SK-N-SH (cell line): ENCODE measurements at places on chromosomes 13 and 19.

DNA sequence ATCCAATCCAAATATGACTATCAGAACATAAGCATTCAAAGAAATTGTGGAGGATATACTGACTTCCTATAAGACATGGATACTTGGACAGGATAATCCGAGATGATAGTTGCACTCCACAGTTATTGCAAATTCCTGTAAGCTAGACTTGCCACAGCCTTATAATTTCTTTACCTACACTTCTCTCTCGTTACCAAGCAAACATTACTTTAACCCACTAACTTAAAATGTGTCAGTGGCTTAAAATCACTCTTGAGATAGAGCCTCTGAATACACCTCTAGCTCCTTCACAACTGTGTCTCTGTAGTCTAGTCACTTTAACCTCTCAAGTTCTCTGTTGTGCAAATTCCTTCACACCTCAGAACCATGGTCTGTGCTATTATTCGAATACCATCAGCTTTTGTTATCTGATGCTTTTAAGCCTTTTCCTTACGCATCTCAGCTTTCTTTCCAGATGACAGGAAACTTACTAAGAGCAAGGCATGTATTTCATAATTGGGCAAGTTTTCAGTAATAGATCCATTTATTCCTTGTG lies 474.9 kb upstream of the MIR17HG start:
- no peak for DNase-seq

DNA sequence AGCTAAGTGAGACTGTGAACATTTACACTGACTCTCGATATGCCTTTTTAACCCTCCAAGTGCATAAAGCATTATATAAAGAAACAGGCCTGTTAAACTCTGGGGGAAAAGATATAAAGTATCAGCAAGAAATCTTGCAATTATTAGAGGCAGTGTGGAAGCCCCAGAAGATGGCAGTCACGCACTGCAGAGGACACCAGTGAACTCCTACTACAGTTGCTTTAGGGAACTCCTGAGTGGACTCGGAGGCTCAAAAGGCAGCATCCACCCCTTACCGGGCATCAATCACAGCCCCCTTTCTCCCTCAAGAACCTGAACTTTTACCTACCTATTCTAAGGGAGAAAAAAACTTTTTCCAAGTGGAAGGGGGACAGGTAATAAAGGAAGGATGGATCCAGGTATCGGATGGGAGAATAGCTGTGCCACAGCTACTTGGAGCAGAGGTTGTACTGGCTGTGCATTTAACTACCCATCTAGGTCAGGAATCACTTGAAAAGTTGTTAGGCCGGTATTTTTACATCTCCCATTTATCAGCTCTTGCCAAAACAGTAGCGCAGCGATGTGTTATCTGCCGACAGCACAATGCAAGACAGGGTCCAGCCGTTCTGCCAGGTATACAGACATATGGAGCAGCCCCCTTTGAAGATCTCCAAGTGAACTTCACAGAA lies 80.1 kb downstream of the ZNF486 start:
- peak; percentile 62 for DNase-seq

- DNase-seq, result no peak
These were observed 75.0 kb upstream of the VSTM2B start for GRCh38 chr19:29450812-29451211.

GRCh38 chr19:1213391-1214286 lies 8.1 kb downstream of the STK11 start:
- peak; percentile 57 for DNase-seq

DNA sequence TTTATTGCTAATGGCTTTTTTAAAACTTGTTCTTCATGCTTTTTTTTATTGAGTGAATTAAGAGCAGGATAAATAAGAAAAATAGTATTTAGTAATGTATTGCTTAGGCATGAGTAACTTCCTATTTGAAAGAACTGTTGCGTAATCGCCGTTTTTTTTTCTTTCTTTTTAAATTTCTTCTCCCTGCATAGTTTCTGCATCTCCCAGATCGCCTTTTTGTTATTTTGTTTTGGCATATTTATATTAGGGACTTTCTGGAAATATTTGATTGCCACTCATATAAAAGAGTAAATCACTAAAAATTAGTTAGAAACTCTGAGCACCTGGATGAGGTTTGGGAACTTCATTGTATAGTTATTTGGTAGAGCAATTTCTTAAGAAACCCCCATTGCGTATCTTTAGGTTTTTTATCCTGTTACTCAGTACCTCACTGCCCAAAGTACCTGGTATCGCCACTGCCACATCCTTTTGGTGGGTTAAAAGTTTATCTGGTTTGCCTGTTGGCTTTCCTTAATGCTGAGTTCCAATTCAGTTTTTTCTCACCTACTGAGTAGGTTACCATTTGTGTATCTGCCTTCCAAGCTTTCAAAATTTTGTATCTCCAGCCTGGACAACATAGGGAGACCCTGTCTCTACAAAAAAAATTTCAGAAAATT lies 36.2 kb upstream of the LPAR6 start:
- no peak for DNase-seq

- no peak for DNase-seq
These were observed 23.6 kb upstream of the CCDC124 start for GRCh38 chr19:17909003-17909732.

DNA sequence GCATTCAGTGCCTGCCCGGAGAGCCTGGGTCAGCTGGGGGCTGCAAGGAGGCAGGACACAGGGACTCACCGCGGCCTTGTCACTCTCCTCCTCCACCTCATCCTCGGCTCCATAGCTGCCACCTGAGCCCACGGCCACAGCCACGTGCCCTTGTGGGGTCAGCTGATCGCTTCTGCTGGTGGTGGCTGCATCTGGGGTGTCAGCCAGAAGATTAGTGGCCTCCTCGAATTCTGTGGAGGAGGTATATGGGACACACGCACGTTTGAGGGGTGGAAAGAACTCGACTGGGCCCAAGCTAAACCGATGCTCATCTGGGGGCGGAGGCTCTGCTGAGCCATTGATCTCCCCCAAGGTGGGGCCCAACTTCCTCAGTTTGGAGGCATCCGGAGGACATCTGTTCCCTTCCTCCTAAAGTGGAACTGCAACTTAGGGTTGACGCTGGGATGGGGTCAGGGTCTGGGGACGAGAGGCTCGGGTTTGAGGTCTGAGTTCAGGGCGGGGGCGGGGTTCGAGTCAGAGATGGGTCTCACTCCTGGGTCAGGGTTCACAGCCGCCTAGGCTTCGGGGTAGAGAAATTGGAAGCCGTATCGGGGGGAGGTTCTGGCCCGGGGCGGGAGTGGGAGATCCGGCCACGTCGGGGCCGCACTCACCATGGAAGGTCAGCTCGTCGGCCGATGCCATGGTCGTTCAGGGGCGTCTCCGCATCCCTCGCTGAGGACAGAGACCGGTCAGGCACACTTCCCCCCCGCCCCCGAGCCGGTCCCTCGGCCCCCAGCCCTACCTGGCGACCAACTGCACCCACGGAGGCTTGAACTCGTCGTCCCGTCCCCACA lies 493 bp downstream of the YIPF2 start:
- no peak for DNase-seq
